Stomach (tissue), 19 donors: ENCODE measurements at places on chromosomes 5 and 9. TPM values are rescaled to one million over a fixed set of nuclear protein-coding genes. Genes with fewer than 3 reads are reported as not detected.
A peak's percentile ranks its signal among the peaks of the same experiment; 100 is the strongest.

SLCO4C1 gene
- not detected for total RNA-seq

DNA sequence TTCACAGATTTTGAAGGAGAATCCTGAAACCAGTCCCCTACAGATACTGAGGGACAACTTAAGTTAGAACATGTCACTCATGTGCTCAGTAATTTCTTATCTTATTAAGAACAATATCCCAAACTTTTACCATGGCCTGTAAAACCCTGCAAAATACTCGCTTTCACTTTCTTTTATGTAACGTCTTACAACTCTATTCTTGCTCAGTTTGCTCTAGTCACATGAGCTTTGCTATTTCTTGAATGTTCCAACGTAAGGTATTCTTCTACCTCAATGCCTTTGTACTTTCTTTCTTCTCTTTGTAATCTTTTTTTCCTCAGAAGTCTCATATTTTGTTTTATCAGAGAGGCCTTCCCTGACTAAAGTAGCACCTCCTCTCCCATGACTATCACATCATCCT lies 14.1 kb downstream of the TMEM38B start:
- H3K4me1 ChIP-seq, result no peaks in the 10 kb centered on the region
- H3K36me3 ChIP-seq, result peaks cover 7% of the 10 kb centered on the region
- H3K27ac ChIP-seq, result no peak overlapping the region
- DNase-seq, result no peak
- no peaks in the 10 kb centered on the region for H3K27me3 ChIP-seq

DNA sequence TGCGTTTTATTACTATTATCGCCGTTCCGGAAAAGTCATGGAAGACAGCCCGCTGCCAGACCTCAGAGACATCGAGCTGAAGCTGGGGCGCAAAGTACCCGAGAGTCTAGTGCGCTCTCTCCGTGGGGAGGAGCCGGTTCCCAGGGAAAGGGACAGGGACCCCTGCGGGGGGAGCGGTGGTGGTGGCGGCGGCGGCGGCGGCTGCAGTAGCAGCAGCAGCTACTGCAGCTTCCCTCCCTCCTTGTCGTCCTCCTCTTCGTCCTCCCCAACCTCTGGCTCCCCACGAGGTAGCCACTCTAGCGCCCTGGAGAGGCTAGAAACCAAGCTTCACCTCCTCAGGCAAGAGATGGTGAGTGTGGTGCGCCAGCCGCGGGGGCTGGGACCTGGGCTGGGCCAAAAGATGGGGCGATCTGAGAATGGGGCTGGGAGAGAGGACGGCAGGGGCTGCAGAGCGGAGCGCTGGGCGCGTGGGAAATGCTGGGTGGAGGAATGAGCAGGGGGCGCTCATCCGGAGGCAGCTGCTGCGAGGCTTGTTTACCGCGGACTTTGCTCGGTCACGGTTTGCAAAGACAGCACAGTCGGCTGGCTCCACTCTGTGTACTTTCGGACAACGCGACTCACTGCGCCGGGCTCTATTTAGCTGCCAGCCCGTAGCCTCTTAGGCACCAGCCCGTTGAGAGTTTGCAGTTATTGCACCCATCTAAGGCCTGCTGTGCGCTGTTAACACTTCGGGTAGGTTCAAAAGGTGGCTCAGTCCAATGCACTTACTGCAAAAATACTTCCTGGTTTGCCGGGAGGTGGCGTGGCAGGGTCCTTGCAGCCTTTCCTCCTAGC lies 1.1 kb downstream of the LURAP1L start:
- no peaks in the 10 kb centered on the region for H3K36me3 ChIP-seq
- peak overlapping the region; percentile 89 for H3K27ac ChIP-seq
- DNase-seq, result peak; percentile 97

CORO2A gene
- 10.5 TPM for total RNA-seq

PCDHGA3 gene
- 6.7 TPM for total RNA-seq

LAMC3 gene
- 7.4 TPM for total RNA-seq

DNA sequence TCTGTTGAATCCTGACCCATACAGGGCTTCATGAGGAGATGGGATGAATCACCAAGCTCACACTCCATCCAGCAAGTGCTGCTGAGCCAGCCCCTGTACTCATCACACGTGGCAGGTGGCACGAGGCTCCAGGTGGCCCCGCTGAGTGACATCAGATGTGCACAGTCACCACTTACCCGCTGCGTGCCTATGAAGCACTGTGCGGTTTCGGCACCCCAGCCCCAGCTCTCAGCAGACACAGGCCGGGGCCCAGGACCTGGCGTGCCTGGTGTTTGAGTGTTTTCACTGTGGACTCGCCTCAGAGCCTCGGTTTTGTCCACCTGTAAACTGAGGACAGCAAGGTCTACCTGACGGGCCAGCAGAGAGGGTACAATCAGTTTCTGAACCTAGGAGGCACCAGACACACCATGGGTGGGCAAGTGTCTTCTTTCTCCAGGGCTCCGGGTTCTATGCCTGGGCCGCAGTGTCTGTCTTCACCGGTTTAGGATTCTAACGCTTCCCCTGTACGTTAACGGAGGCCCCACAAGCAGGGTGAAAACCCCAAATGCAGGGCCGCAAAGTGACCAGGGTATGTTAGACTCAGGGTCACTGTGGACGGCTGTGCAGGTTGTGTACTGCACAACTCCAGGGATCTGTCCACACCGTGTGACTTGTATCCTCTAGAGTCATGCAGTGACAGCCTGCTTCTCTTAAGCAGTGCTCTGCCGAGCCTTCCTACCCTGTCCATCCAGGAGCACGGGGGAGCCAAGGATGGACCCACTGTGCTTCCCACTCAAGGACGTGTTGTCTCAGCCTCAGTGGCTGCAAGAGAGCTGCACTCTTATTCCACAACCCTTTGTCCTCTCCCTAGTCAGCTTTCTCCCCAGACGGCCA lies 44.3 kb upstream of the COL5A1 start:
- H3K4me3 ChIP-seq, result no peak overlapping the region
- DNase-seq, result no peak
- H3K36me3 ChIP-seq, result no peaks in the 10 kb centered on the region
- no peak overlapping the region for H3K27ac ChIP-seq
- H3K27me3 ChIP-seq, result no peaks in the 10 kb centered on the region
- no peaks in the 10 kb centered on the region for H3K4me1 ChIP-seq

PCSK5 gene
- total RNA-seq, result 8.1 TPM

DNA sequence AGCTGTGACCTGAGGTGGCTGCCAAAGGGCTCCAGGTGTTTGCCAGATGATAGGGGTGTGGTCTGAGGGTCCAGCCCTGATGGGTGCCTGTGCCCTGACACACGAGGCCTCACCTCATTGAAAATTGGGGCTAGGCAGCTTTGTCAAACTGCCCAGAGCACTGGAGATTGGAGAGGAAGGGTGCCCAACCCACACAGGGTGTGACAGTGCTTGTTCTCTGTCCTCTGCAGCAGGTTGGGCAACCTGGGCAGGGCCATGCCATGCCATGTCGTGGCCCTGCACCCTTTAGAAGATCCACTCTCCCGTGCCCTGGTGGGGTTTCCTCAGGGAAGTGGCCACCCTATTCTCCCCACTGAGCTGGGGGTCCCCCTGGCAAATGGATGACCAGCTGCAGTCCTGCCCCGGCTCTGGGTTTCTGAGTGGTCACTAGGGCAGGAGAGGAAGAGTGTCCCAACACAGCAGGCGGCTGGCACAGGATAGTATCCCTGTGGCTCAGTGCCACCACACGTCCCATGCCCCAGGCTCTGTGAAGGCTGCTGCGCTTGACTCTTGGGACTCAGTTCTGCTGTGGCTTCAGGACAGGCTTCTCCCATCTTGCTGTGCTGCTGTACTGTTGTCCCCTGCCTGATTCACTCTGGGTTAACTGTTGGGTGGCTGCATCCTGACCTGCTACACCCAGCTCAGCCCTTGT lies 100.8 kb upstream of the PITX1 start:
- no peaks in the 10 kb centered on the region for H3K27me3 ChIP-seq
- H3K4me1 ChIP-seq, result peaks cover 22% of the 10 kb centered on the region
- no peak overlapping the region for H3K27ac ChIP-seq
- H3K36me3 ChIP-seq, result no peaks in the 10 kb centered on the region
- no peak for DNase-seq
- no peak overlapping the region for H3K4me3 ChIP-seq

GRCh38 chr5:78112931-78113330 lies 181.6 kb downstream of the AP3B1 start:
- H3K4me1 ChIP-seq, result no peaks in the 10 kb centered on the region
- peaks cover 71% of the 10 kb centered on the region for H3K36me3 ChIP-seq
- no peak overlapping the region for H3K4me3 ChIP-seq
- DNase-seq, result peak; percentile 14

SEMA4D gene
- 13.9 TPM for total RNA-seq

MSMP gene
- not detected for total RNA-seq

ENHO gene
- 17.8 TPM for total RNA-seq

ANKRD33B gene
- 2.8 TPM for total RNA-seq

- no peak for DNase-seq
- H3K36me3 ChIP-seq, result no peaks in the 10 kb centered on the region
- no peaks in the 10 kb centered on the region for H3K27me3 ChIP-seq
- no peaks in the 10 kb centered on the region for H3K4me1 ChIP-seq
- no peak overlapping the region for H3K27ac ChIP-seq
- H3K4me3 ChIP-seq, result no peak overlapping the region
Observed at GRCh38 chr5:146620669-146621051, 104.7 kb upstream of the GPR151 start.

SLC6A3 gene
- total RNA-seq, result not detected

GRCh38 chr9:16401701-16402100 lies 468.8 kb downstream of the BNC2 start:
- no peaks in the 10 kb centered on the region for H3K27me3 ChIP-seq
- H3K27ac ChIP-seq, result no peak overlapping the region
- no peak overlapping the region for H3K4me3 ChIP-seq
- H3K4me1 ChIP-seq, result no peaks in the 10 kb centered on the region
- H3K36me3 ChIP-seq, result no peaks in the 10 kb centered on the region

ADCY2 gene
- total RNA-seq, result 0.29 TPM

ZBTB5 gene
- 13.4 TPM for total RNA-seq

NFIB gene
- total RNA-seq, result 624 TPM

DNA sequence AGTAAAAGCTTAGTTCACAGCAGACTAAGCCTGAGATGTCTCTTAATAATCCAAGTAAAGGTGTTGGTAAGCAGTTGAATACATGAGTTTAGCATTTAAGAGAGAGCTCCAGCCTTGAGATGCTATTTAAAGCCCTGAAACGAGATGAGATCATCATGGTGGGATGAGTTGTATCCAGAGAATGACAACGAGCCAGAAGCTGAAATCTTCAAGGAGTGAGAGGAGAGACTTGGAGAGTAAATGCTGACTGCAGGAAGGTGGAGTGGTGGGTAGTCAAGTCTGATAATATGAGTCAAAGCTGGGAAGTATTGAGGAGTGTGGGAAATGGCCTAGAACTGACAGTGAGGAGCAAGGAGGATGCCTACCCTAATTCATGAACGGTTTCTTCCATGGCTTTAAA lies 53.7 kb downstream of the PLAC8L1 start:
- no peak for DNase-seq
- no peak overlapping the region for H3K4me3 ChIP-seq
- H3K4me1 ChIP-seq, result no peaks in the 10 kb centered on the region
- H3K36me3 ChIP-seq, result peaks cover 61% of the 10 kb centered on the region
- H3K27ac ChIP-seq, result no peak overlapping the region
- H3K27me3 ChIP-seq, result no peaks in the 10 kb centered on the region

GRCh38 chr5:178836628-178837027 lies 23.1 kb upstream of the ZNF354B start:
- no peak overlapping the region for H3K4me3 ChIP-seq
- H3K27me3 ChIP-seq, result peaks cover 7% of the 10 kb centered on the region
- DNase-seq, result no peak
- no peaks in the 10 kb centered on the region for H3K36me3 ChIP-seq
- H3K27ac ChIP-seq, result no peak overlapping the region

DRD1 gene
- not detected for total RNA-seq

GTF3C4 gene
- total RNA-seq, result 14.5 TPM

DOCK2 gene
- total RNA-seq, result 3.2 TPM

- H3K4me1 ChIP-seq, result peaks cover 13% of the 10 kb centered on the region
- H3K27ac ChIP-seq, result peak overlapping the region; percentile 76
- no peak overlapping the region for H3K4me3 ChIP-seq
- DNase-seq, result no peak
Observed at GRCh38 chr5:151037561-151038411, 17.4 kb downstream of the GPX3 start.

DNA sequence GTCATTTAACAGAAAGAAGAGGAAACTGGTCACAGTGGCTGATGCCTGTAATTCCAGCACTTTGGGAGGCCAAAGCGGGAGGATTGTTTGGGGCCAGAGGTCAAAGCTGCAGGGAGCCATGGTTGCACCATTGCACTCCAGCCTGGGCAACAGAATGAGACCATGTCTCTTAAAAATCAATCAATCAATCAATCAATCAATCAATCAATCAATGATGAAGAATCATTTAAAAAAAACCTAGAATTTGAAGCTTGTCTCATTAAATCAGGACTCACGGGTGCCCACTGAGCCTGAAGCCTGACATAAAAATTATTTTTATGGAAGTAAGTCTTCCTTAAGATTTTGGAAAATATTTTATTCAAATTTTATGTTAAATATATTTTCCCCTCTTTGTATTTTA lies 43.9 kb downstream of the BNIP1 start:
- no peaks in the 10 kb centered on the region for H3K27me3 ChIP-seq
- no peak overlapping the region for H3K4me3 ChIP-seq
- no peak for DNase-seq
- no peak overlapping the region for H3K27ac ChIP-seq
- no peaks in the 10 kb centered on the region for H3K4me1 ChIP-seq
- H3K36me3 ChIP-seq, result no peaks in the 10 kb centered on the region

WDR31 gene
- total RNA-seq, result 0.58 TPM

SYK gene
- 21.0 TPM for total RNA-seq

DNA sequence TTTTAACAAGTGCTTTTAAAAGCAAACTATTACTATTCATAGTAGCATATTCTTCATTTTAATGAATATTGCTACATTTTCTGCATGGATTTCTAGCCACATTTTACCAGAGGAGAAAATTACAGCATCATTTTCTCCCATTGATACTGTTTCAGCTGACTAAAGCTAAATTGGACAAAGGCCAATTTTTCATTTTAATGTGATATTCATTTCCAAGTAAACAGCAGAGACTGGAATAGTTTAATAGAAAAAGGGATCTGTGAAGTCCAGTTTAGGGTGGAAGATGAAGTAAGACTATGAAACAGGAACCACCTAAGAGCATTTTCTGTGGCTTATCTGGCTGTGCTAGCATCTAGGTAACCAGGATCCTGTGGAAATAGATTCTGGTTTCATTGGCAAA lies 128.1 kb downstream of the GIN1 start:
- no peaks in the 10 kb centered on the region for H3K36me3 ChIP-seq
- no peaks in the 10 kb centered on the region for H3K4me1 ChIP-seq
- no peak overlapping the region for H3K27ac ChIP-seq
- DNase-seq, result peak; percentile 17

DNA sequence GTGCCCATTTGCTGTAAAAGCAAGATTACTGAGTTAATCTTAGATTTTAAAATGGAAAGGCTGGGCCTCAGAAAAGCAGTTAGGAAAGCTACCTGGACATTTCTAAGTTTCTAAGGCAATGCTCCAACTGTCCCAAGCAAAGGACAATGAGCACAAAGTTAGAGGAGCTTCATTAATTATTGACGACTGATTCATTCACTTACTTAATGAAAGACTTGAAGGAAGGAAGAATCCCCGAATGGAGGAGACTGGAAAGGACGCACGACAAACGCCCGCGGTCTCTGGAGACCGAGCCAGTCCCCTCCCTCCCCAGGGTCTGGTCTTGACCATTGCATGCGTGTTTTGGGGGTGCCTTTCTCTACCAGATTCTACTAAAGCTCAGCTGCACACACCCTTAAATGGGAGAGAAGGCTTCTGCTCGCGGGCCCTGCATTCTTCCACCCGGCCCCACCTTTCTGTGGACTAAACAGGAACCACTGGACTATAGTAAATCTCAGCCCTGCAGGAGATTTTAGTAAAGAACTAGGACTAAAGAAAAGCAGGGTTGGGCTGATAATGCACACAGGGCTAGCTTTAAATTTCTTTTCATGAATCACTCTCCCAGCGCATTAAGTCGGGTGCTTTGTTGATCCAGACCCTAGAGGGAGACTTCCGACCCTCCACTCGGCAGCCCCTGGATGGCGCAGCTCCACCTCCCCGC lies 44.8 kb downstream of the CTSL start:
- H3K27me3 ChIP-seq, result peaks cover 29% of the 10 kb centered on the region
- no peak overlapping the region for H3K4me3 ChIP-seq
- no peak for DNase-seq
